ENCODE measurements at places on chromosomes 5 and 9.

GRCh38 chr5:107155707-107156106, 515.0 kb downstream of the EFNA5 start:
- no peak for DNase-seq

DNA sequence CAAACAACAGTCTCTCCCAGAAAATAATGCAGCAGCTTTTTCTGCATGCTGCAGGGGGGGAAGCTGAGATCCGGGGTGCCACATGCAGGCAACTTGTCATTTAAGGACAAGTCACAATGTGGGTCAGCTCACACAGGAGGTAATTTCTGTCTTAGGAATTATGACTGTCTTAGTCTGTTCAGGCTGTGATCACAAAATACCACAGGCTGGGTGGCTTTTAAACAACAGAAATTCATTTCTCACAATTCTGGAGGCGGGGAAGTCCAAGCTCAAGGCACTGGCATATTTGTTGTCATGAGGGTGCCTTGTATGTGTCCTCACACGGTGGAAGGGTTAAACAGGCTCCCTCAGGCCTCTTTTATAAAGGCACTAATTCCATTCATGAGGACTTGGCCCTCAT, 127.7 kb downstream of the DIRAS2 start:
- no peak for DNase-seq

DNA sequence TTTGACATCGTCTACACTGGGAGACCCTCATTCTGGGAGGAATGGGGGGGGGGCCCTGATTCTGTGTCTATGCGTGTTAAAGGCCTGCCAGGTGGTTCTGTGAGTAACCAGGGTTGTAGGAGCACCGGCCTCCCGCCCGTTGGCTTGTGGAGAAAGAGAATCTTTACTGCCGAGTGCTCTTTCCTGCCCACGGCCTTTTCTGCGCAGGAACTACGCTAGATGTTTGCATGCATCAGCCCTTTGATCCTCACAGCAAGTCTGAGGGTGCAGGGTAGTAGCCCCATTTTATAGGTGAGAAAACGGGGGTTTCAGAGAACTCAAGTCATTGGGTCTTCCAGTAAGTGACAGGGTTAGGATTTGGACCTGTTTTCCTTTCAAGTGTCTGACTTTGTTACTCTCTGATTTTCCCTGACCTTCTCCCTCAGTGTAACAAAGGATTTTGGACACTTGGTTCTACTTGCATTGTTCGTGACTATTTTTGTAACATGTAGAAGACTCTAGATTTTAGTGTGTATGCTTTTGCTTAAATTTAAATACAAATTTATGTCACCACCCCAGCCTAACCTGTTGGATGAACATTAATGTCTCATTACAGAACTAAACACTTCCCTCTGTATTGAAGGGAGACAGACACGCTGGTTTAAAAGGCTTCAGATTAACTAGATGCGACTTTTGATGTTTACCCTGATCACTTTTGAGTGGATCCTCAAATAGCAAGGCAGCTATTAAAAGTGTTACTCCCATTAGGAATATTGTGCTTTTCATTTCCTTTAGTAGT, 22.0 kb downstream of the MAST4 start:
- DNase-seq = no peak

DNA sequence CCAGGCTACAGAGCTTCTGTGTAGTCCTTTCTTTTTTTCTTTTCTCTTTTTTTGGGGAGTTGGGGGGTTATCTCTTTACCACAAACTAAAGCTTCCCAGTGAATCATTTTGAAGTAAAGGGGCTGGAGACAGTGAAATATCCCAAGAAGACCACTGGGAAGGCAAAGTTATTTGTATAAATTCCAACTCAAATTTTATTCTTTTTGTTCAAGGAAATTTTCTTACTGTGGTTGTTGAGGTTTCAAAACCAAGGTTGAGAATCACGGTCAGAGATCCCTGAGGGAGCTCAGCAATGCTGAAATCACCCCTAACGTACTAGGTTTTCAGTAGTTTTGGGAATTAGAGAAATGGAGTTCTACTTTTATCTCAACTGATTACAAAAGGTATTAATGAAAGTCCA, 175.7 kb downstream of the ARHGEF28 start:
- DNase-seq = no peak

DNA sequence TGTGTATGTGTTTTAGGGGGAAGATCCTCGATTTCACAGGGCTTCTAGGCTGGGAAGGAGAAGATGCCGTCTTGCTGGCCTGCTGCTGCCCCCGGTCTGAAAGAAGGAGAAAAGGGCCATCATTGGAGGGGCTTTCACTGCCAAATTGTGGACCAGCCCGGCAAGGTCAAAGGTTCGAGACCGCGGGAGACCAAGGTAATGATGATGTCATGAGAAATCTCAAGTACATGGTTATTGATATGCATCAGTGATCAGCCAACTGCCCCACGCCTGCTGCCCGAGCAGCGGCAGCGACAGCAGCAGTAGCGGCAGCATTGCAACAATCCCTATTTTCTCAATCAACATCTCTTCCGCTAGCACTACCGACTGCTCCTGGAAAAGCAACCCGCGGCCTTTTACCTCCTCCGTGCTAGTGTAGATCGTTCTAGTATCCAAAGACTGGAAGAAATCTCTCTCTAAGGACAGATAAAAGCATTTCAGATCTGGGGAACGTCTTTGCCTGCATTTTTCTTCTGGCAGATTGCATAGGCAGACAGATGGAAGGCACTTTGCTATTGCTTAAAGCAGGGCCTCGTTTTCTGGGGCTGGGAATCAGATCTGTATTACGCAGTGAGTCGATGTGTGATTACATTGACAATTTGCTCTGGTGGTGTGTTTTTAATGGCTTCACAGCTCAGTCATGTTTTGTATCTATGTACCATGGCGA, 215.3 kb downstream of the MEF2C start:
- no peak for DNase-seq

DNA sequence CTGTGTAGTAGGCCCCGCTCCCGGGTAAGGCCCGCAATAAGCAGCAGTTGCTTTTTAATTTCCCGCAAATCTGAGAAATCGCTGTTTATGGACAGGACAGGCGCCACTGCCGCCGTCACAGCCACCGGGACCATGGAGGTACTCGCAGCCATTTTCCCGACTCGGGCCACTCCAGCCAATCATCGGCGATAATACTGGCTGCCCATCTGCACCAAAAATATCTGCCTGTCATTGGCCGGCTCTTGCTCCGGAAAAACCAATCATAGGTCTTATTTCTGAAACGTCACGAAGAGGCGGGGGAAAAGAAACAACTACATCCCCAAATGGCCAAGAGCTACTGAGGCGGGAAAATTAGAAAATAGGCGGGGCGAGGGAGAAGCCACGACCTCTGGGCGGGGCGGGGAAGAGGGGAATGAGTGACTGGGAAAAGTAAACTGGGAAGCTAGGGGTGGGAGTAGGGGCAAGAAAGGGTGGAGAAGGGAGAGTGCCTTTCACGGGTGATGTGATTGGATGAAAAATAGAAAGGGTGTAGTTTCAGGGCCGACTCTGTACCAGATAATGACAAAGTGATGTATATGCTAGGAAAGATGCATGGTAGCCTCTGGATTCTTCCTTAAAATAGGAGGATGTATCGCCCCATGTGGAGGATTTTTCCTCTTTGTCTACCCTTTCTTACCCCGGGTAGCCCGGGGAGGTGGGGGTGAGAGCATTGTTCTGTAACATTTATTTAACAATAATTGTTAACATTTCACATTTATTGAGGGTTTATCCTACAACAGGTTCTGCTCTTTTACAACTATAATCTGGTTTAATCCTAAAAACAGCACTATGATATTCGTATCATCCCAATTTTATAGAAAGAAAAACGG, at the start of gene CDC23:
Gene CDC23, minus strand, starts transcription at position 163 of the 869 bp plus-strand sequence. Its CDS starts 11 bp downstream, at position 152.
- peak; percentile 67 for DNase-seq

DNA sequence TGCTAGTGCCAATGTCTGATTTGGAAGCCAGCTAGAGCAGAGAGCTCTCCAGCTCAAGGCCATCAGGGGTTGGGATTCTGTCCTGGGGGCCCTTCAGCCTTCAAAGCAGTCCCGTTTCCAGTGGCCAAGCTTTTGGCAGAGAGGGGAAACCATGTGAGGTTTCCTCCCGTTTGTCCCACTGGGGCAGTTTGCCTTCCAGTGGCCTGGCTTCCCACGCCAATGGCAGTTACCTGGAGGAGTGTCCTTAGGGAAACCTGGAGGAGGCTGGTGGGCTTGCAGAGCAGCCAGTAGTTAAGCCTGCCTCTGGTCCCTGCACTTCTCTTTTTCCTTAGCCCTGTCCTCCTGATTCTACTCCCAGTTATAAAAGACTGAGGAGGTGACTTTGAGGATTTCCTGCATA, 37.7 kb downstream of the FGD3 start:
- no peak for DNase-seq

DNA sequence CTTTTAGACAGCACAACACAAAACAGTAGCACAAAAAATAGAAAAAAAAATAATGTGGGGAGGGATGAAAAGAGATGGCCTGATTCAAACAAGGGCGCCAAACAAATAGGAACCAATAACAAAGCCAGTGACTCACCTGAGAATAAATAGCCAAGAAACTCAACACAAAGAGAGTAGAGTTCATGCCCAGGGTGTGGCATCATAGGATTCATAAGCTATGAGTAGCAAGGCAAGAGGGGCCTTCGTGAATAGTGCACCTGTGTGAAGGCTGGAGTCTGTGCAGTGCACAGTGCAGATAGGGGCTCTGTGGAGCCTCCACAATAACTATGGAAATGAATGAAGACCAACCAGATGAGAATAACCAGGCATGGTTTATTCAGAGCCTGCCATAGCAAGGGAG, 541.7 kb downstream of the SPOCK1 start:
- DNase-seq = no peak

DNA sequence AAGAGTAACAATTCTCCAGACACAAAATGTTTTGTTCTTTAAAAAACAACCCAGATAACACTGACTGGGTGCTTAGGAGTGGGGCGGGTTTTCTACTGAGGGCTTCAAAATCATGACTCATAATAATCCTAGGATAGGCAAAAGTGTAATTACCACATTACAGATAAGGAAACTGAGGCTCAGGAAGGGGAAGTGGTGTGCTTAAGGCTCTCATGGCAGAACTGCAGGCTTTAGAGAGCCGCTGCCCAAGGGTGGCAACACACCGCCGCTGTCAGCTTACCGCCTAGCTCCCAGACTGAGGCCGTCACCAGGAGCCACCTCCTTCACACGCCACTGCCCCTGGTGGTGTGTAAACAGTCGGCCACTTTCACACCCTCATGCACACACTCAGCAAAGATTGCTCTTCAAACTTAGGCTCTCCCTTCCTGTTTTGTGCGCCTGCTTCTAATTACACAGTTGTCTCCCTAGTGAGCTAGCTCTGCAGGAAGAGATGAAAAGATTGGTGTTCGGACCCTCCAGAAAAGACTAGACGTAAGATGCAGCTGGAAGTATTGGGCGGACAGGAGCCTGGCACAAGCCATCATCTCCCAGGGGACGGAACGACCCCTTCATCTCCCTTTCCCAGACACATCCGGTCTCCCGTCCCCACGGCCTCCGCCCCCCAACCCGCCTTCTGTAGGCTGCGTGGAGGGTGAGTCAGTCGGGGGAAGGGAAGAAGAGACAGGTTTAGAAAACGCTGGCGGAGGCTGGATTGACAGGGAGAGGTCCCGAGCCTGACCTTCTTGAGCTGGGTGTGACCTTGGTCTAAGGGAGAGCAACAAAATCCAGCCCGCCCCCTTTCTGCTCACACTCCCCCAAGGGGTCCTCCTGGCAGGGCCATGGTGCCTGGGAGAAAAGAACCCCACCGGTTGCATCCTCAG, 162.7 kb downstream of the SYK start:
- no peak for DNase-seq

DNA sequence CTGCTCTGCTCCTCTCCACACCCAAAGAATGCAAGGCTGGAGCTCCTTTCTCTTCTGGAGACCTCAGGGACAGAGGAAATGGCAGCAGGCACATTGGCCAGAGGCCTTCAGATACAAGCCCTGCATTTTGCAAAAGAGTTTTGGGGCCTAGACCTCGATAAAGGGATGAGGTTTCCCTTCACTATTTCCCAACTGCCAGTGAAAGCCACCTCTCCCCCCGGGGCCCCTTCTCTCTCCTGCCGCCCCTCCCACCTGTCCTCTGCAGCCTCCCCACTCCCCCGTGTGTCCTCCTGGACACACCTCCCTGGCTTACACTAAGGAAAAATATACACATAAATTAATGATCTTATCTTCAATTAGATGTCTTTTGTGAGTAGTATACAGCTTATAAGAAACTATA, 21.3 kb upstream of the LMNB1 start:
- DNase-seq = no peak

DNA sequence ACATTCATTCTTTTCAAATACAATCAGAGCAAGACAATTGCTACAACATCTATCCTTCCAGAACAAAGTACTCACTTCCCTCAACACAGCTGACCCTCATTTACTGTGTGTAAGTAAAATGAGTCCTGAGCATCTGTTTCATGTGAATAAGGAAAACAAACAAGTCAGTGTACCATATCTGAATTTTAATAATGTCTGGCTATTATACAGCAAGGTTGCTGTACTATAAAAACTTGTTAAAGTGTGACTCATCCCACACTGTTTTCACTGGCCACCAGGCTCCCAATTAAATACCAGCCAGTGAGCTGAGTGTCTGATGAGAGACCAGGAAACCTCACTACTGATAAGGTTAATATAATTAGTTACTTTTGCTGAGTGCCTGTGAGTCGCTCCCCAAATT, 339.8 kb downstream of the AGTPBP1 start:
- DNase-seq = no peak

GRCh38 chr5:31193116-31193515, 370 bp upstream of the CDH6 start:
- DNase-seq = no peak

GRCh38 chr5:39730006-39730405, 305.2 kb upstream of the DAB2 start:
- DNase-seq = no peak

GRCh38 chr5:67493676-67494075, 297.1 kb upstream of the CD180 start:
- DNase-seq = no peak

GRCh38 chr9:135040892-135041291, 46.6 kb upstream of the OLFM1 start:
- DNase-seq = no peak

DNA sequence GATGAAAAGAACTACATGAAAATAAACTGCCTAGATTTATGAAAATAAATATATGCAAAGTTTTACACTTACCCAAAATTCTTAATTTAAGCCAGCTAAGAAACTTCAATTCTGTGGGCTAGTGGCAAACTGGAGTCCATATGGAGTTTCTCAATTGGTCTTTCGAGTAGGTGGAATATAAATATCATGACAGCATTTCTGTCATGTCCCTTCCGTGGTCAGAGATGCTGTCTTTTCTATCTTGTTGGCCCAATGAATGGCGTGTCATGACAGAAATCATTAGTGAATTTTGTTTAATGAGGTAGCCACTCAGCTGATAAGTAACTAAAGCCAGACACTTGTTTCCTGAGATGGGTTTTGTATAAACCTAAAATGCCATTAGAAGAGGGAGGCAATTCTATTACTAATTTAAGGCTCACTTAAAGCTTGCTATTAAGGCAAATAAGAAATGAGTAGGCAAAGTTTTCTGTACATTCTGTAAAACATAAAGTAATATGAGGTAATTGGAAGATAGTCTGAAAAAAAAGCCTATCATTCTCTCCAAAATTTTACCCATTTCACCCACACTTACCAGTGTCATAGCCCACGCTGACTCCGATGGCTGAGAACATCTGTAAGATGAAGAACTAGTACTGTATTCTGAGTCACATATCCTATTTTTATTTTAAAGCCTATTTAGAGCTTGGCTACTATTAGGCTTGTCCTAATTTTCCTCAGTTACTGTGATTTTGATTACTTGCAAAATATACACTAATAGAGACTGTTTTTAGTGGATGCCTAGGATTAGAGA, 419.3 kb upstream of the MEF2C start:
- no peak for DNase-seq

- no peak for DNase-seq
Observed at GRCh38 chr9:120545701-120546550, 34.0 kb downstream of the CDK5RAP2 start.

Data from stimulated activated CD4-positive, alpha-beta T cell treated with anti-CD3 and anti-CD28 coated beads, TNF-alpha, amount 100 ng/mL, for 1 hour (primary cell).